GM12878 (cell line): ENCODE measurements at places on chromosomes 16 and 17.

GRCh38 chr17:75776386-75777295 is 8.0 kb upstream of the UNK start:
- no peak for DNase-seq

GRCh38 chr16:87929986-87930385 is 6.3 kb downstream of the CA5A start:
- DNase-seq: no peak

DNA sequence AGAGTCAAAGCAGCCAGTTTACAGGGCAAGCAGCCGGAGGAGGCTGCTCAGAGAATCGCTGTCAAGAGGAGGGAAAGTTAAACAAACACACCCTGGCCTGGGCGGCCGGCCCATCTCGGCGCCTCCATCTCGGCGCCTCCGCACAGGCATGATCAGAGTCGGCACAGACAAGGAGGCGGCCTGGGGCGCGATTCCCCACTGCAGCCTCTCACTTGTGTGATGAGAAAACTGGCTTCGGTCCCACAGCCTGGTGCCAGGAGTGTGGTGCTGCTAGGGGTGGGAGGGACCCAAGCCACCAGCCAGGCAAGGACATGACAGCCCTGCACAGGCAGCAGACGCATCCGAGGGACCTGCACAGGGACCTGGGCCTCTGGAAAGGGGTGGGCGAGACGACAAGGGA is 17.7 kb downstream of the SLC38A10 start:
- DNase-seq: no peak

DNA sequence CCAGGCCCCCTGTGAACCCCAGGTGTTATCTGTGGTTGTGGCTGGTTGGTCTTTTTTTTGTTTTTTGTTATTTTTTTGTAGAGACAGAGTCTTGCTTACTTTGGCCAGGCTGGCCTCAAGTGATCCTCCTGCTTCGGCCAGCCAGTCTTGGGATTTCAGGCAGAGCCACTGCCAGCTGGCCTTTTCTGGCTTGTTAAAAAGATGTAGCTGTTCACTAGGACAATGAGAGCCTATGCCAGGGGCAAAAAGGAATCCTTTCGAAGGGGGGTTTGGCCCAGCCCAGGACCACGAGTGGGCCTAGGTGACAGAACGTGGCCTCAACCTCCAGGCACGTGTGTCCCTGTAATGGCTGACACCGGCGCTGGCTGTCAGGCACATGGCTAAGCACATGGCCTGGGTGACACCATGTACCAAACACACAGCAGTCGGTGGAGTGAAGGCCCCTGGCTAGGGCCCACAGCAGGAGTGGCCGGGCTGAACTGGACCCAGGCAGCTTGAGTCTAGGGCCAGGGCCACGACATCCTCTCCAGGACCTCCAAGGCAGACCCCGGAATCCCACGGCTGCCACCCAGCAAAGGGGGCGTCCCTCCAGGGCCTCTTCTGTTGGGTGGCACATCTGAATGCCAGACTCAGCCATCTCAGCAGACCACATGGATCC is 6.9 kb upstream of the SLC38A8 start:
- no peak for DNase-seq

GRCh38 chr16:9072806-9073341 is 18.6 kb upstream of the HAPSTR1 start:
- peak; percentile 44 for DNase-seq

- DNase-seq: no peak
Measured at GRCh38 chr16:4231367-4231766, 10.5 kb downstream of the SRL start.

GRCh38 chr17:68087851-68088250 is 52.3 kb downstream of the KPNA2 start:
- DNase-seq: no peak

GRCh38 chr16:59113004-59113670 is 379.0 kb upstream of the GOT2 start:
- DNase-seq: no peak

DNA sequence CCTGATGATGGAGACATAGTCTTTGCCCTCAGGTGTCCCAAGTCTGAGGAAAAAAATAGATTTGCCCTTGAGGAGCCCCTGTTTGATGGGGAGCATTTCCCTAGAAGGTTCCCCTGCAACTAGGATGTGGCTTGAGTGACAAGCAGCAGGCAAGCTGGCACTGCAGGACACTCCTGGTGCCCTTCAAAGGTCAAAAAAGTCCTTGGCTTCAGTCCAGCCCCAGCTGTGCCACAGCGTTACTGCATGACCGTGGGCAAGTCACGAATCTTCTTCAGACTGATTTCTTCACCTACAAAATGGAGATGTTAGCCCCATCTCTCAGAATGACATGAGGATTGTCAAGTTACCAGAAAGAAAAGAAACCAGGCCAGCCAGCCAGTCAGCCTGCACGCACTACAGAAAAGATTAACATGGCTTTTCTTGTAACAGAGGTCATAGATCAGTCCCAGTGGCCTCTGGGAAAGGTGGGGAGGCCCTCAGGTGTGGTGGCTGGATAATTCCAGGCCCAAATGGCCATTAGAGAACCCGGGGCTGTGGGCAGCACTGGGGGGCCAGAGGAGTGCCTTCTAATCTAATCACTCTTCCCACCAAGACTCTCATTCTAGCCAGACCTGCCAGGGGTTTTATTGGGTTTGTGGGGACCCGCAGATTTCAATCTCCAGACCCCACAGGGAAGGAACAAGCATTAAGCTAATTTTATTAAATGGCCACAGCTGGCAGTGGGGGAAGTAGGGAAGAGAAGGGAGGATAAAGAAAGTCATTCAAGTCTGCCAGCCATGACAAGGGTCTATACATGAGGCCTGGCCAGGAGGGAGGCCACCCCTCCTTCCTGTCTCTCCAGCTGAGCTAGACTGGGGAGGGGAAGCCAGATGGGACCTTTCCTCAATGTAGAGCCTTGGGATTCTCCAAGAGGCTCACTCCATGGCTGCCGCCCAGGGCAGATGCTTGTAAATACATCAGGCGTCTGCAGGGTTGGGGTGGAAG is 9.7 kb upstream of the KIF18B start:
- DNase-seq: no peak

GRCh38 chr16:19861133-19861532 is 23.5 kb downstream of the GPRC5B start:
- no peak for DNase-seq

DNA sequence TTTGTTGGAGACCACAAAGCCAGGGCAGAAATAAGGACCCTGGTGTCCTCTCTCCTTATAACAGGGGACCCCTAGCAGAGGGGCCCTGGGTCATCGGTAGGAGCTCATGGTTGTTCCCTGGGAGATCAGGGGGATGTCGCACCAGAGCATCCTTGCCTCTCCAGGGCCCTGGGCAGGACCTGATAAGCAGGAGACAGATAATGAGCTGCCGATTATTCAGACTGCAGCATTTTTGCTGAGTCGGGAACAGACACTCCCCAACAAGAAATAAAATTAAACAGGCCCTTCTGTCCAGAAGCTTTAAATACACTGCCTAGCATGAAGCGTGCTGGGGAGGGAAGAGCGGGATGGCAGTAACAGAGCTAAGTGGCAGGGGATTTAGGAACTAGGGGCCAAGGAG is 15.4 kb upstream of the GFAP start:
- no peak for DNase-seq

- DNase-seq: no peak
Measured at GRCh38 chr17:32723310-32723955, 153.5 kb downstream of the MYO1D start.

GRCh38 chr16:19835968-19836421 is 48.7 kb downstream of the GPRC5B start:
- no peak for DNase-seq

GRCh38 chr17:48539177-48539576 is 5.7 kb downstream of the HOXB2 start:
- DNase-seq: no peak

- DNase-seq: no peak
Measured at GRCh38 chr16:89064606-89065457, 28.8 kb upstream of the ACSF3 start.

- no peak for DNase-seq
Measured at GRCh38 chr16:49213594-49213993, 68.0 kb downstream of the CBLN1 start.
